C1 segment of cervical spinal cord (tissue), 14 donors: ENCODE measurements at places on chromosomes 6 and 20.
A peak's percentile ranks its signal among the peaks of the same experiment; 100 is the strongest.

DNA sequence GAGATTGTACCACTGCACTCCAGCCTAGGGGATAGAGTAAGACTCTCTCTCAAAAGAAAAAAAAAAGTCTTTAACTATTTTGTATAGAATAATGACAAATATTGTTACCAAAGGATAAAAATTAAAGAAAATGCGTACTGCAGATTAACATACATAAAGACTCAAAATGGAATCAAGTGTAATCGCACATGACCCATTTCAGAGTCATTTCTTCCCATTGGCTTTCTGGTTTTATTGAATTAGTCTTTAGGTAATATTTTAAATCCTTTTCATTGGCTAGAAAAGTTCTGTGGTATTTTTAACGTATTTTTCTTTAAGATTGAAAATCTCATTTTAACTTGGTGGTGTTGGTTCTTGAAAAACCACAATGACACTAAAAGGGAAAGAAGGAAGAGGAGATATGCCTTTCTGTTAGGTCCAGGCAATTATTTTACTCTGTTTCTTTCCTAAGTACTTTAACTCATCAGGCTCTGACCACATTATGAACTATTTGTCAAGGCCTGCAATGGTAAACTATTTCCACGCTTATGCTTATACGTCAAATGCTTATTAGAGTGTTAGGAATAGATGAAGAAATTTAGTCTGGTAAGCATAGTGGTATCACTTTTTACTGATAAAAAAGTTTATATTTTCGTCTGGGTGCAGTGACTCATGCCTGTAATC is 52.3 kb downstream of the PLEKHG1 start:
- DNase-seq, result no peak

DNA sequence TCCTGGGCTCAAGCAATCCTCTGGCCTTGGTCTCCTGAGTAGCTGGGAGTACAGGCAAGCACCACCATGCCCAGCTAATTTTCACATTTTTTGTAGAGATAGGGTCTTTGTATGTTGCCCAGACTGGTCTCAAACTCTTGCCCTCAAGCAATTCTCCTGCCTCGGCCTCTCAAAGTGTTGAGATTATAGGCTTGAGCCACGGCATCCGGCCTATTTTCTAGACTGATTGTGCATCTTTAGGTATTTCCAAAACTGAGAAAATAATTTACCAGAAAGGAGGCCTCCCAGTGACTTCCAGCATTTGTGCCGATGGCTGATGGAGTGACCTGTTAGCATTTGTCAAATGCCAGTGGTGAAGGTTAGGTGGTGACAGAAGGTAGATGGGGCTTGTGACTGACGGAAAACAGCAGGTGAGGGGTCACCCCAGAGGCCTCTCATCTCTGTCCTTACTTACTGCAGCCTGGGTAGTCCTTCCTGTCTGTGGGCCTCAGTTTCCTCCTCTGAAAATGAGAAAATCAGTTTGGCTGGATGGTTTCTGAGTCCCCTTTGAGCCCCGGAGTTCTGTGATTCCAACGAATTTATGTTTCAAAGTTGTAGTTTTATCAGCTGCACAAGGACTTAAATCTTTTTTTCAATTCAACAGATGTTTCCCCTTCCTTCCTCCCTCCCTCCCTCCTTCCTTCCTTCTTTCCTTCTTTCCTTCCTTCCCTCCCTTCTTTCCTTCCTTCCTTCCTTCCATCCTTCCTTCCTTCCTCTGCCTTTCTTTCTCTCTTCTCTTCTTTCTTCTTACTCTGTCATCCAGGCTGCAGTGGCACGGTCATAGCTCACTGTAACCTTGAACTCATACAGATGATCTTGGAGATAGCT is 53.5 kb downstream of the TGM2 start:
- no peak for DNase-seq

DNA sequence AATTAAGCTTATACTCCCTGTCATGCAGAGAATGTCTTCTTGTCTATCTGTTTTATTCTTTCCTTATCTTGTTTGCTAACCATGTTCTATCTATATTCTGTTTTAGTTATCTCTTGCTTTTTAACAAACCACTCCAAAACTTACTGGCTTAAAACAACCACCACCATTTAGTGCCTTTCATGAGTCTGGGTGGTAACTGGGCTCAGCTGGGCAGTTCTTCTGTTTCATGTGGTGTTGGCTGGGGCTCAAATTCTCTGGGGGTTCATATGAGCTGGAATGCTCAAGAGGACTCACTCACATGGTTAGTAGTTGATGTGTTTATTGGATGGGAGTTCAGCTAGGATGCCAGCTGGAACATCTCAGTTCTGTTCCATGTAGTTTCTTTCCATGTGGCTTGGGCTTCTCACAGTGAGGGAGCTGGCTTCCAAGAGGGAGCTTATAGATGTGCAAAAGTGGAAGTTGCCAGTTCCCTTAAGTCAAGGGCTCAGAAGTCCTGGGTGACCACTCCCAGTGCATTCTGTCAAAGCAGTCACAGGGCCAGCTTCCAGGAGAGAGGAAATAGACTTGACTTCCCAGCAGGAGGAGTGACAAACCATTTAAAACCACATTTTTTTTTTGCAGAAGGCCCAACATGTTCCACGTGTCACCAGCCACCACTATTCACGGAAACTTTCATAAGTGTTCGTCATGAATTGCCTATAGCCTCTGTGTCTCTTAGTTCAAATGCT is 70.4 kb downstream of the PLCB4 start:
- DNase-seq, result no peak

- DNase-seq, result no peak
Measured at GRCh38 chr20:38290829-38291814, 12.8 kb upstream of the BPI start.

- DNase-seq, result no peak
Measured at GRCh38 chr6:166707045-166707444, 80.0 kb upstream of the RPS6KA2 start.

GRCh38 chr20:32007787-32008616 is 2.2 kb upstream of the CCM2L start:
- no peak for DNase-seq

DNA sequence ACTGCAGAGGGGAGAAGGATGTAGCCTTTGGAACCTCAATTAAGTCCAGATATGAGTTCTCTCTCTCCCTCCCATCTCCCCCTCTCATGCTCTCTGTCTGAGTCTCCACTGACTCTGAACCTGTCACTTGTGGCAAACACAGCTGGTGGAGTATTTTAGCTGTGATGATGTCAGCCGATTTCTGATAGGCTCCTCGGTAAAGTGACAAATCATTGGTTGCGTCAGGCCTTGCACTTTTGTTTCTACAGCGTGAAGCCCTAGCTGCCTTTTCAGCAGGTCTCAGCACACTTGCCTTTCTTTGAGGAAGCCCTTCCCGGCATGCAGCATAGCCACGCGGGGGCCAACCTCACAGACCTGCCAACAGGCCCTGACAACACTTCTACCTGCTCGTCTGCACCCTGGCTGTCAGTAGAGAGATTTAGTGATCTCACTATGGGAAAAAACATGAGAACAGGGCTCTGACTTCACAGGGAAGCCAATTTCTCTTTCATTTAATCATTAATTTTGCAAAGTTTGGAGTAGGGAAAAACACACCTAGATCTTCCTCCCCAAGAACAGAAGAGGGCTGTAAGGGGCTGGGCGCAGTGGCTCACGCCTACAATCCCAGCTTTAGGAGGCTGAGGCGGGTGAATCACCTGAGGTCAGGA is 84.4 kb downstream of the GMPR start:
- peak; percentile 24 for DNase-seq

DNA sequence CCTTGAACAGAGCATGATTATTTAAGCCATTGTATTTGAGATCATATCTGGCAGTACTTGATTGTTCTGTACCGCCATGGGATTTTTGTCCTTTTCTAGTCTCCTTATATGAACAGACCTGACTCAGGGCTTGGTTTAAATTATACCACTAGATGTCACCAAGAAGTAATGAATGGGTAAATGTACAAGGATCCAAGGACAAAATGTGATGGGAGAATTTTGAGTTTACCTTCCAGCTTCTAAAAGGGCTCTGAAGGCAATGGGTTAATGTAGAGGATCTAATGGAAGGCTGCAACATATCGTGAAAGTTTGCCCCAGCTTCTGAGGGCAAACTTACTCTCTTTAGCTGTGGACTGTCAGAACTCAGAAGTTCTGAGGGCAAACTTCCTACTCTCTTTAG is 12.0 kb downstream of the RNF8 start:
- DNase-seq, result no peak

GRCh38 chr6:45655745-45656476 is 278.2 kb upstream of the SUPT3H start:
- no peak for DNase-seq

GRCh38 chr6:69790629-69791028 is 6.2 kb downstream of the LMBRD1 start:
- no peak for DNase-seq

- no peak for DNase-seq
Measured at GRCh38 chr6:164230804-164231203, 816.3 kb downstream of the QKI start.

DNA sequence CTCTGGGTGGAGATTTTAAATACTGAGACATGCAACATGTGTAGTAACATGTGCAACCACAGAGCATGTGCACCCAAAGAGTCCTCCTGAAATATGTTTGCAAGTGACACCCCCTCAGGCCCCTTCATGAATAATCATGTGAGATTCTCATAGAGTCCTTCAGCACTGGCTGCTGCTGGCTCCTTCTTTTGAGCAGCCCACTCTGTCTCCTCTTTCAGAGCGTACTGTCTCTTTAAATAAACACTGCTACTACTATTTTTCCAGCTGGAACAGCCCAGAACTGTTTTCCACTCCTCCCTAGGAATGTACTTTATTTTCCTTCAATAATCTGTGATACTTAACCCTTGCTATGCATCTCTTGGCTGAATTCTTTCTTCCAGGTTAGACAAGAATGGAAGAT is 42.0 kb downstream of the HLA-DRB5 start:
- no peak for DNase-seq

- DNase-seq, result peak; percentile 43
Measured at GRCh38 chr6:160534050-160534696, 129.9 kb downstream of the LPA start.

DNA sequence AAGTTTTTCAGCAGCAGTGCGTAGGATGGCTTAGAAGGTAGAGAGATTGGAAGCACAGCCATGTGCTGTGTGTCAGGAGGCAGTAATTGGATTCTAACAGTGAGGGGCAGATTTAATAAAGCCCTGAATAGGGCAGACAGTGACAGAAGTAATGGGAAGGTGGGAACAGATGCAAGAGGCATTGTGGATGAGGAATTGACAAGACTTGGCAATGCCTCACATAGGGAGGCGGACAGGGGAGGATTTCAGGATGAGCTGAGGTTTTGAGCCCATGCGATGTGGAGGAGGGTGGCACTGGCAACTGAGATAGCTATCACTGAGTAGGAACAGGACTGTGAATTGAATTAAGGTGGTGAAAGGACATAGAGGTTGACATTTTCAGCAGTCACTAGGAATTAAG is 262.2 kb upstream of the FLRT3 start:
- no peak for DNase-seq

DNA sequence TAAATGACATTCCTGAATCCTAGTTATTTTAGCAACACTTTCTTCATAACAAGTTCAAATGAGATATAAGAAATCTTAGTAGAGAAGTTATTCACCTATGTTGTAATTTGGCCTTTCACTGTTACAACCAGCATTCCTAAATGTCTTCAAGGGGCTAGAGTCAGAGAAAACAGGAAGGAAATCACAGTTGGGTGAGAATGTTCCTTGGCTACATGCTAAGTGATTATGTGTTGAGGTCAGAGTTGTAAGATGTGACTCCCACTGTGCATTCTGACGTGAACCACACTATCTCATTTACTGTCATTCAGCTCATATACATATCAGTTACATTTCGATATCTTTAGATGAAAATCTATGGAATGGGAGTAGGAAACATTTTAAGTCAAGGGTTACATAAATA is 51.0 kb upstream of the MLIP start:
- DNase-seq, result no peak

GRCh38 chr20:58646703-58647102 is 4.4 kb upstream of the STX16 start:
- no peak for DNase-seq

- DNase-seq, result no peak
Measured at GRCh38 chr20:36394340-36394965, 88.3 kb downstream of the DLGAP4 start.

DNA sequence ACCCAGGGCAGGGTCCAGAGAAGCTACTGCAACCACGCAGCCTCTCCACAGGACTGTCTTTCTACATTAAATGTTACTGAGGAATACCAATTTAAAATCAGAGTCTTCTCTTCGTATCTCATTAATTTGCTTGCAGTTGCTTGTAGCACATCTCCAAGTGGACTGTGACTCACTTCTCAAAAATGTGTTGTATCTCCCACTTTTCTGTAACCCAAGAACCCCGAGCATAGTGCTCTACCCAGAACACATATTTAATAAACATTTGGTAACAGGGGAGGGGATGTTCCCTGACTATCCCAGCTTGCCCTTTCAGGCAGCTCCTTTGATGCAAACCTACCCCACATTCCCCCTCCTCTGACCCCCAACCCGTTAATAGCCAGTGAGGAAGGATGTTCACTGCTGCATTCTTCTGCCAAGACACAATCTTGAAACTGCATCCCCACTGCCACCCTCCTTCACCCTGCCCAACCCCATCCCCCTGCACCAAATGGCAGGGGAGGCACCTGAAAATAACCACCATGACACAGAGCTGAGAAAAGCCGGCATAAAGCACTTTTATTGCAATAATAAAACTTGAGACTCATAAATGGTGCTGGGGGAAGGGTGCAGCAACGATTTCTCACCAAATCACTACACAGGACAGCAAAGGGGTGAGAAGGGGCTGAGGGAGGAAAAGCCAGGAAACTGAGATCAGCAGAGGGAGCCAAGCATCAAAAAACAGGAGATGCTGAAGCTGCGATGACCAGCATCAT is 24.2 kb downstream of the FKBP1A start:
- DNase-seq, result no peak

GRCh38 chr20:20203784-20204183 is 151.5 kb downstream of the CFAP61 start:
- no peak for DNase-seq

DNA sequence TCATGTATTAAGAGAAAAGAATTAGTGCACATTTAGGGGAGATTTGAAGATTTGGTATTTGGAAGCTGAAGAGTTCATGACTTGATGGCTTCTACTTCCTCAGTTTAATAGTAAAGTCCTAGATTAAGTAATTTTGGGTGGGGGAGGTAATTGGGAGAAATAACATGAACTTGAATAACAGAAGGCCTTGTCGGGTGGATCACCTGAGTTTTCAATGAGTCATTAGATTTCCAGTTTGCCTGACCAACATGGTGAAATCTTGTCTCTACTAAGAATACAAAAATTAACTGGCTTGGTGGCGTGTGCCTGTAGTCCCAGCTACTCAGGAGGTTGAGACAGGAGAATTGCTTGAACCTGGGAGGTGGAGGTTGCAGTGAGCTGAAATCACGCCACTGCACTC is 181.0 kb downstream of the GJA1 start:
- no peak for DNase-seq

- no peak for DNase-seq
Measured at GRCh38 chr6:63975699-63976098, 340.1 kb downstream of the PHF3 start.

- DNase-seq, result no peak
Measured at GRCh38 chr6:4258733-4259132, 123.4 kb upstream of the ECI2 start.

- DNase-seq, result no peak
Measured at GRCh38 chr6:154370545-154370944, 13.9 kb upstream of the IPCEF1 start.

GRCh38 chr6:48978016-48978415 is 485.0 kb downstream of the MMUT start:
- no peak for DNase-seq
